Stimulated activated CD8-positive, alpha-beta memory T cell treated with anti-CD3 and anti-CD28 coated beads, Interleukin-15, amount 100 ng/mL, for 4 hours (primary cell): ENCODE measurements at places on chromosomes 1 and 21.

DNA sequence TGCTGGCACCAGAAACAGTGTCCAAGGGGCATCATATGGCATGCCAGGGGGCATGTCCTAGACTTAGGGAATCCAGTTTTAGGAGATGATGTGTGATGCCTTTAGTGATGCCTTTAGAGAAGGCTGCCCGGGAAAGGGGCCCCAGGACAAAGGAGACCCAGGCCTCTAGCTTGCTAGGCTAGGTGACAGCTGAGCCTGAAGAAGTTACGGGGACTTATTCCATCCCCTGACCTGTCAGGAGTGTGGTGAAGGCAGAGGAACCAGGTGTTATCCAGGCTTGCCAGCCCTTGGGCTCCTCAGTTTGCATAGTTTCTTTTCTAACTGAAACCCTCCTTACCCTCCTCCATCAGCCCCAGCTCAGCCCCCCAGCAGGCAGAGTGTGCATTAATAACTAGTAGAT, 269.7 kb upstream of the CSF3R start:
- DNase-seq = no peak

DNA sequence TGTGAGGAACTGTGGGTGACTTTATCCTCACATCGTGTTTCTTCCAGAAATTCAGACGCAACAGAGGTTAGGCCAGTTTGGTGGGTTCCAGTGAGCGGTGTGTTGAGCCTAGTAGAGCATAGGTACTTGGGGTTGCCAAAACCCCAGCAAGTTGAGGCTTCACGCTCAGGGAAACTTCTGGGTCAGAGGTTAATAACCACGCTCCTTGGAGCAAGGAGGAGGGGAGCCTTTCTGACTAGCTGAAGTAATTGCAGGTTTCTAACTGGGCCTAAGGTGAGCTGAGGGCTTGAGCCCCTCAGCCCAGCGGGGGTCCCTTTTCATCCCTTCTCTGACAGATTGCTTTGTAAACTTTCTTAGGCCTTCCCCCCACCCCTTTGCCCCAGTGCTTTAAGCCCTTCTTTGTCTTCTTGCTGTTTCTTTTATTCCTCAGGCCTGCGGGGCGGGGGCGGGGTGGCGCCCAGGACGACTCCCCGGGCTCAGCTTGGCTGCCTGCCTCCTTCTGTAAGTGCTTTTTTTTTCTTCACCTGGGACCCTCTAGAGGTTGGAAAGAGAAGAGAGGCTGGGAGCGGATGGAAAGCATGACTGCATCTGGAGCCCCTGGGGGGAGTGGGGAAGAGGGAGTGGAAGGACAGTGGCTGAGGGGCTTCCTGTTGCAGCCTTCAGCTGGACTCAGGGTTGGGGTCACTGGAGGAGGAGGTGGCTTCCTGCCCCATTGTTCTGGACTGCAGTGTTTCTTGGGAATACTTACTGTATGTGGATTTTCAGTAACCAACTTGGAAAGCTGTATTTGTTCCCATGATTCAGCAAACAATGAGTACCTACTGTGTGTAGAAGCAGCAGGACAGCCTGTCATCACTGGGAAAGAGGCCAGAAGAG, 1.3 kb upstream of the ZNF436 start:
- DNase-seq = no peak

DNA sequence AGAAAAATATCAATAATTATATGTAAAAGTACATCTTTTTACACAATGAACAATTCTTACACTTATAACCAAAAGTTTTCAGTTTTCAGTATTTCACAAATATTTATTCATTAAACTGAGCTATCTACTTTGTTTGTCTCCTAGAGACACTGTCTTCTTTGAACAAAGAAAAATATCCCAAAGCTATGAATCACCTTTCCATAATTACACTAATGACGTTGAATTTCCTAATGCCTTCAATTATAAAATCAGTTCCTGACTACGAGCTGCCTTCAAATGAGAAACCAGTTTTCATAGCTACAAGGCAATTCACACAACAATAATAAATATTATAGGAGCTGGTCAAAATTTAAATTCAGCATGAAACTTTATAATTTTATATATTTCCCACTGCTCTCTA, 201.8 kb upstream of the BRINP3 start:
- no peak for DNase-seq

- no peak for DNase-seq
These were observed 54.6 kb downstream of the MATN1 start for GRCh38 chr1:30668546-30669327.

DNA sequence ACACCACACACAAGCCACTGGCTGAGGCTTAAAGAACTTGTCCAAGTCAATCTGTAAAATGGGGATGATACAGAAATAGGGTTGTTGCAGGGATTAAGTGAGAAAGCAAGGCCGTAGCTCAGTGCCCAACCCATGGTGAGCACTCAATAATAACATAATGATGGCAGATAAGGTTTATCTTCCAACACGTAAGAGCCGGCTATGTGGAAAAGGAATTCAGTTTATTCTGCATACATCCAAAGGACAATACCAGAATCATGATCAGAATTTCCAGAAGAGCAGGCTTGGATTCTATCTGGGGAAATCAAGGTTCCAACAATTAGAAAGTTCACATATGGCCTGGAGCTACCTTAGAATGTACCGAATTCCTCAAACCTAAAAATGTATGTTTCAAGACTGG, 4.6 kb downstream of the TMPRSS2 start:
- DNase-seq = no peak

GRCh38 chr1:79638382-79638781, 631.9 kb upstream of the ADGRL4 start:
- no peak for DNase-seq
